AG04450 (cell line): ENCODE measurements at places on chromosomes 16 and 17.

DNA sequence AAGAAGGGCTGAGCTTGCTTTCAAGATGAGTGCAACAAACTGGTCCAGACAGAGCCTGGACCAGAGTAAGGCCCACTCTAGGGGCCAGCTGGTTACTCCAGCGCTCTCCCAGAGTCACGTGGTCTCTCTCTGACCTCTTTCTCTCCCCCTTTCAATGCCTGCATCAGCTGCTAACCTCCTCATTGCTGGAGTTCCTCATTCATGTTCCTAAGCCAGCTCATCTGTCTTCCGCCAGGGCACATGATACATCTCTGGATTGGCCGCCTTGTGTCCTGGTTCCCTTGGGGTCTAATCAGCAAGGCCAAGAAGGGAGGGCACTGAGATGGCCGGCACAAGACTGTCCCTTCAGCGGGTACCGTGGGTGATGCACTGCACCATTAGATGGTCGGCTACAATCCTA is 26.9 kb upstream of the ZFP90 start:
- DNase-seq: no peak

- DNase-seq: no peak
Measured at GRCh38 chr16:56451753-56452689, 667 bp downstream of the OGFOD1 start.

DNA sequence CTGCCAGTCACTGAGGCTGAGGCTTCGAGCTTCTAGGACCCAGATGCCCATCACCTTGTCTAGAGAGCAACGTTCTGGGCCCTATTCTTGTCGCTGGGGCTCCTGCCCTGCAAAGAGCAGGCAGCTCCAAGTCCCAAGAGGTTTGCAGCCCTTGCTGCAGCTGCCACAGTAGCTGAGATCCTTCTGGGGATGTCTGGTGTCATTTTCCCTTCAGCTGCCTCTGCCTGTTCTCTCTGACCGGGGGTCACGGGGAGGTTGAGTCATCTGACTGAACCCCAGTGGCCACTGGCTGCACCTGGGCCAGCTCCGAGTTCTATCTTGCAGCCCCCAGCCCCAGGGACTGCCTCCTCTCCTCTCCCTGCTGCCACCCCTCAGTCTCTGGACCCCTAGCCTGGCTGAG is 4.9 kb downstream of the WSCD1 start:
- DNase-seq: no peak

DNA sequence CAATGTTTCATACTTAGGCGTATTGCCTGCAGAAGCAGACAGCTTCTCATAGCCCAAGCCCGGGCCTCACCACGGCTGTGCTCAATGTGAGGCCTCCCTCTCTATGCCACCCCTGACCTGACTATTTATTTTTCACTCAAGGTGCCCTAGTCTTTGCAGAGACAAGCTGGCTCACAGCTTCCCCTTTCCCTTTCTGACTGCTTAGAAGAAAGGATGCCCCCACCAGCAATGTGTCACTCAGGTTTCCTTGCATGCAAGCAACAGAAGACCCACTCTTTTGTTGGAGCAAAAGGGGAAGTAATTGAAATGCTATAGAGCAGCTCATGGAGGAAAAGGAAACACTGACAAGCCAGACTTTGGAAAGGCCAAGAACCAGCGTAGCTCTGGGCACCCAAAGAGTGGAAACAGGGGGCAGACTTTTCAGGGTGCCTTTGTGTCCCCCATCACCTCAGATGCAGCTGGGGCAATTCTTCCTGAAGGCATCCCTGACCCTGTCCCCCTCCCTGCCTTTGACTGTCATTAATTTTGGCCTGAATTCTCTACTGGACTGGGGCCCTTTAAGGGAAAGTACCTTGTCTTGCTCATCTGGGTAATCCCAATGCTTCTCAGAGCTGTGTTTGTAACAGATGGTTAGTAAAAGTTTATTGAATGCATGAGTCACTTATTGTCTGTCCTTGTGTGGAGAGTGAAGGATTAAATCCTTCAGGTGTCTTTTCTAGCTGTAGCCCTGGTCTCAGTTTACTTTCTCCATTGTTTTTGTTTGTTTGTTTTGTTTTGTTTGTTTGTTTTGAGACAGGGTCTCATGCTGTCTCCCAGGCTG is 17.8 kb downstream of the RGS9 start:
- peak; percentile 29 for DNase-seq

GRCh38 chr17:67922503-67922902 is 73.8 kb downstream of the C17orf58 start:
- DNase-seq: no peak

DNA sequence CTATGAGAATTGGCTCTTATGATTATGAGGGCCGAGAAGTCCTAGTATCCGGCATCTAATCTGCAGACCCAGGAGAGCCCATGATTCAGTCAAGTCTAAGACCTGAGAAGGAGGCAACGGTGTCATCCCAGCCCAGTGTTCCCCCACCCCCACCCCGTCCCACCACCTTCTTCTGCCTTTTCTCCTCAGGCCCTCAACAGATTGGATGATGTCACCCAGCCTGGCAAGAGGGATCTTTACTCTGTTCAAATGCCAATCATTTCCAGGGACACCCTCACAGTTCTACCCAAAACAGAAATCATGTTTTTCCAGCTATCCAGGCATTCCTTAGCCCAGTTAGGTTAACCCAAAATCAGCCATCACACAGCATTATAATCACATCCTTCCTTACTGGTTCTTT is 10.0 kb upstream of the GAA start:
- DNase-seq: no peak

- no peak for DNase-seq
Measured at GRCh38 chr17:19647697-19648474, 665 bp upstream of the ALDH3A2 start.

- DNase-seq: no peak
Measured at GRCh38 chr17:688100-688989, 26.3 kb downstream of the VPS53 start.

DNA sequence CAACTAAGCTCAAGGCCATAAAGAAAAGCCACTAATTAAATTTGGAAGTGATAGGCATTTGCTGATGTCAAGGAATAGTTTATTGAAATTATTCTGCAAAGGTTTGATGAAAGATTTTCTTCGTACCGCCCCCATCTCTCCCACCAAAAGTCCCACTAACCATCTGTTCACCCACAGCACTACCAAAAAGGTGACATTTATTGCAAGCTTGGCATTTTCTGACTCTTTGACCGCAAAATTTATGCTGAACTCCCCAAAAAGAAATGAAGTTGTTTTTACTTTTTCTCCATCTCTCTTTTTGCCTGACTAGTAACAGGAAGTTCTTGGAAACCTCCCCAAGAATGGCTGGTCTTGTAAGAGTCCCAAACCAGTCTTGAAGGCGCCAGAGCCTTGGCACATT is 384.9 kb upstream of the SOX9 start:
- DNase-seq: no peak

DNA sequence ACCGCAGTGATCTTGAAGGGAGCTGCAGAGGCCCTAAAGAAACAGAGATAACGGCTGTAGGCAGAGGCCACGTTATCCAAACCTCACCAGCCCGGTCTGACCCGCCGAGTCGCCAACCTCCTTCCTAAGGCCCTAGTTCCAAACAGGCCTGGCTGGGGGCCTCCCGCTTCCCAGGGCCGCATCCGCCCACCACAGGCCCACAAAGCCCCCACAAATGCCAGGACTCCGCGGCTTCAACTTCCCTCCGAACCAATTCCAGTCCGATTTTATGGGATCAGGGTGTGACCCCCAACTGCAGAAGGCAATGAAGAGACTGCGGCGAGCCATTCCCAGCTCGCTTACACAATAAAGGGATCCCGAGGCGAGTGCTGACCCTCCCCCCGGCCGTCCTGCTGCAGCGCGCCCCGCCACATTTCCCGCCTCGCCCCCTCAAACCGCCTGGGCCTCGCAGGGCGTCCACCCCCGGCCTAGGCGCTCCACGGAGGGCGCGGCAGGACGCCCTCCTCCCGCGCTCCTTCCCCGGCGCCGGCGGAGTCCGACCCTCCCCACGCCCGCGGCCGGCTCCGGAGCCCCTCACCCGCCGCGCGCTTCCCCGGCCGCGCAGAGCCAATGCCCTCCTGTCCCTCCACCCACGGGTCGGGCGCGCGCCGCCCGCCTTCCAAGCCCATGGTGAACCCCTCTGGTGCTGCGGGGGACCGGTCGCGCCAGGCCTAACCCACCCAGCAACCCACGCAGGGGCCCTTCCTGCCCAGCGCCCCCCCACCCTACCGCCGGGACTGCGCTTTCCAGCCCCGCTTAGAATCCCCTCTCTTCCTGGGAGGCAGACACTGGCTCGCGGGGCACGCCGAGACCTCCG is 926 bp downstream of the MYH10 start:
- no peak for DNase-seq

GRCh38 chr16:56732366-56732765 is 2.4 kb downstream of the NUP93 start:
- DNase-seq: no peak

DNA sequence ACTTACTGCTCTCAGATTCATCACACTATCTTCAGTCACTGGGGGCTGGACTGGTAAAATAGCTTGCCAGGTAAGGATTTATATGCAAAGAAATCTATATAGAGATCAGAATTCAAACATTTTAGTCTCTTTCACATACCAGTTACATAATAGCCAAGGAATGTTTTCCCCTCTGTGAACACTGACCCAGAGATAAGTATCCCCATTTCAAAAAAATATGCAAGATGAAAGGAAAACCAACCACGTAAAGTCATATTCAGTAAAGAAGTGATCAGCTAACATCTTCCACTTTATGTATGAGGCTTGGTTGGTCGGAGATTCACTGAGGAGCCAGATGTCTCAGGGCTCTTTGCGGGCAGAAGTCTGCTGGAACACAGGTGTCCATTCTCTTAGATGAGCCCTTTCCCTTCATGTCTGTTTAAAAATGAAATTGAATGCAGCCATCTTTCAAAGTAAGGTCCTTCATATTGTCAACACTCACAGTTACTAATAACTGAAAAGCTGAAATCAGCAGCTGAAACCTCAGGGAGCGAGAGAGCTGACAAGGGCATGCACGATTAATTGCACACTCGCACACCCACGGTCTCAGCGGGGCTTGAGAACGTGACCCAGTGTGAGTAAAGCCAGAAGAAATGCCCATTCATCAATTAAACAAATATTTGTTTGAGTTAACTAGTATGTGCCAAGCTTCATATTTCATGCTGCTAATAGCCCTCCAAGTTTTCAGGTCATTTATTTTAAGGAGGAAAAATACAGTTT is 161.2 kb downstream of the MRTFB start:
- peak; percentile 45 for DNase-seq

DNA sequence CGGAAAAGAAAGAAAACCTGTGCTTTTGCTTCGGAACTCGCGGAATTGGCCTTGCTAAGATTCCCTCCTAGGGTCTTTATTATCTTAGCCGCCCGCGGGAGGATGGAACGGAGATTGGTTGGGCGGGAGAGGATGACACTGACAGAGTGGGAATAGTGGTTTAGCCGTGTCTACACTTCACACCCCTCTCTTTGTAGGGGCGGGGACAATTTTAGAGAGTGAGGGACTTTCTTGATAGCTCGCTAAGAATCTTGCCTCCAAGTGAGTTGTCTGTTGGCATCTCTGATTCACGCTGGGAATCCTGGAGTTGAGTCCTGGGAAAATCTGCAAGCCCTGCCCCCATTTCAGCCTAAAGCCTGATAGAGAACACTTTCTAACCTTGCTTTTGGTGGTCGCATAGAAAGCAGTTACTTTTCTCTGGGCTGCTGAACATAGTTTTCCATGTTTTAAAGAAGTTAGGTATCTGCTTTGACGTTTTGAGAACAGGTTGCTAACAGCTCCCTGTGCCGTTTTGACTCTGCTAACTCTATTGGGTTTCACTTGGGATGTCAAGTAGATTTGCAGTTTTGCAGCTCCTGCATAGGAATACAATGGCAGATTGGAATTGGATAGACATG is 697 bp downstream of the NOL11 start:
- DNase-seq: no peak

DNA sequence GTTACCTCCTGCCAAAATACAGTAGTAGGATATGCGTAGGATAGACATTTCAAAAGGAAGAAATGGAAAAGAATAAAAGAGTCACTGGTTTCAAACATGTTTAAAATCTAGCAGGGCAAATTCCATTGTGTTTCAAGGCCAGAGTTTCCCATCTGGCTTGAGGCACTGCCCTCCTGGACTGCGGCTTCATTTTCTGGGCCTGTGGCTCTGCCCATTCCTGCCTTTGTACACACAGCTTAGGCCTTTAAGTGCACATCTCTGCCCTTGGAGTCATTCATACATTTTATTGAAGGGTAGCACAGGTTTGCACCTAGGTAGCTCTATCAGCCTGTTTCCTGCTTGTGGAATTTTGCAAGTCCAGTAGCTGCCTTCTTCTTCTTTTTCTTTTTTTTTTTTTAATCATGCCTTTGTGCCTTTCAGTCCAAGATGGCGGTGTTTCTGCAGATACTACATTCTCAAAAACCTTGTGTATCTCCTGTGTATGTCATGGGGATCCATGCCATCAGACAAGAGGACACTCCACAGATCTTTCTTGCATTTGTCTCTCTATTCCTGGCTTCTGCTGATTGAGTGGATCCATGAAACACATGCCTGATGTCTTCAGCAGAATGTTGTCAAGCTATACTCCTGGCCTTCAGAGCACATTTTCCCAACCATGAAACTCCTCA is 282.9 kb downstream of the BCAS3 start:
- no peak for DNase-seq

DNA sequence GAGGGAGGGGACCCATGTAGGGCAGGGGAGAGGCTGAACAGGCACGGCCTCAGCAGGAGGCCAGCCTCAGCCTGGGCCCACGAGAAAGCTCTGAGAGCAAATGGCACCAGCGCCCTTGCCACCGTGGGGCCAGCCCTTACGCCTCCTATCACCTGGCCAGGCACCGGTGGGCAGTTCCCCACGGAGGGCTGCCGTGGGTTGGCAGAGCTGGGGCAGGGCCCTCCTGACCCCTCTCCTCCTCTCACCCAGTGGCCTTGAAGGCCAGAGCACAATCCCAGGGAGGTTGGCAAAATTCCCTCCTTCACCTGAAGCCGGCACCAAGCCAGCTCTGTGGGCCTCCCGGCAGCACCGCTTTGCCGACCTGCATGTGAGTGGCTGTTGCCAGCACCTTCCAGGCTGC is 53.1 kb upstream of the ENPP7 start:
- no peak for DNase-seq

DNA sequence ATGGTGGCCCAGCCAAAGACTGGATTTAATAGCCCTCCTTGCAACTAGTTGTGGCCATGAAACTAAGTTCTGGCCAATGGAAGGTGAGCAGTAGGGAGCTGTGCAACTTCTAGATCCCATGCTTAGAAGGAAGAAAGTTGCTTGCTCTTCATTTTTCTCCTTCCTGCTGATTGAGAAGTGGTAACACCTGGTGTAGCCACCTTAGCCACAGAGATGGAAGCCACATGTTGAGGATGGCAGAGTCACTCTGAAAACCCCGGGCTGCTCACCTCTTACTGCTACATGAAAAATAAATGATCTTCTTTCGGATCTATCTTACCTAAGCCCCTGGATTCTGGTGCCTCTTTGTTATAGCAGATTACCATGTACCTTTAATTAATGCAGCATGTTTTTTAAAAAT is 10.3 kb upstream of the ATP5MC1 start:
- no peak for DNase-seq

DNA sequence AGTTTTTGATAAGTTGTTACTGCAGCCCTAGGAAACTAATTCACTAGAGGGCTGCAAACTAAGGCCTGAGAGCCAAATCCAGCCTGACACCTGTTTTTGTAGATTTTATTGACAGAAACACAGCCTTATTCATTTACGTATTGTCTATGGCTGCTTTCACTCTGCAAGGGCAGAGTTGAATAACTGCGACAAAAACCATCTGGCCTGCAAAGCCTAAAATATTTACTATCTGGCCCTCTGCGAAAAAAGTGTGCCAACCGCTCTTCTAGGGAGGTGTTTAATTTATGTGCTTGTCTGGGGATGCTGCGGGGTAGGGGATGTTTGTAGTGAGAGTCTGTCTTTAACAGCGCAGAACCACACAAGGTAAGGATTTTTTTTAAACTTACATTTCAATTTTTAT is 165.0 kb upstream of the RBFOX1 start:
- no peak for DNase-seq
